ENCODE measurements at places on chromosomes 7 and 10.

- no peak for DNase-seq
Observed at GRCh38 chr7:85274454-85274853, 87.6 kb upstream of the SEMA3D start.

DNA sequence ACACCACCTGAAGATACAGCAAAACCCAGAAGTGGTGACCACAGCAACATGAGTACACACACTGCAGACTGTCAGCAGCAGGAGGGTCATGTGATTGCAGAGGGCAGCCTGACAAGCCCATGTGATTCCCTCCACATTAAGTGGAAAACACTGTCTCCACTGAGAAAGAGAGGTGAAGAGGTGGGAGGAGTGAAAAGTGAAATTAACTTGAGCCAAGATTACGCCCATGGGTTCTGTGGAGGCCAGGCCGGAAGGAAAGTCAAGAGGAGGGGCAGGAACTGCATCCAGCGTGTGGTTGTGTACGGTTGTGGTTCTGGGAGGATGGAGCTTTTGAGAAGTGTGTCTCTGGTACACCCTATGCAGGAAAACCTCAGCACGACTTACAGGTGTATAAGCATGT, 138.5 kb downstream of the PLXNA4 start:
- no peak for DNase-seq

- no peak for DNase-seq
Observed at GRCh38 chr10:33302208-33302829, 32.1 kb downstream of the NRP1 start.

- no peak for DNase-seq
Observed at GRCh38 chr7:131008840-131009711, 275.1 kb upstream of the KLF14 start.

DNA sequence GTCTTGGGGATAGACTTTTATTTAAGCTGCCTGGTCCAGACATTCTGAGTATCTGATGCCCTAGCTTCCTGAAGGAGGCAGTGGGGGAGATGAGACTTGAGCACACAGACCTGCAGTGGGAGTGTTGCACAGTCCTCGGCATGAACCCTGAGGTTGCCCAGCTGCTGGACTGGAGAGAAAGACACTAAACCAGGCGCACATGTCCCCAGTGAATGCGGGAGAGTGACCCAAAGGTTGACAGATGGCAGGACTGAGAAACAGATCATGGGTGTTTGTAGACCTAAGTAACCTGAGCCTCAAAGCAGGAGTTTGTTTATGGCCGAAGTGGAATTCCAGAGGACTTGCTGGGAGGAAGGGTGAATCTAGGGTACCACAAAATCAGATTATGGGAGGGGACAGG, 15.7 kb upstream of the MSRB2 start:
- DNase-seq: no peak

DNA sequence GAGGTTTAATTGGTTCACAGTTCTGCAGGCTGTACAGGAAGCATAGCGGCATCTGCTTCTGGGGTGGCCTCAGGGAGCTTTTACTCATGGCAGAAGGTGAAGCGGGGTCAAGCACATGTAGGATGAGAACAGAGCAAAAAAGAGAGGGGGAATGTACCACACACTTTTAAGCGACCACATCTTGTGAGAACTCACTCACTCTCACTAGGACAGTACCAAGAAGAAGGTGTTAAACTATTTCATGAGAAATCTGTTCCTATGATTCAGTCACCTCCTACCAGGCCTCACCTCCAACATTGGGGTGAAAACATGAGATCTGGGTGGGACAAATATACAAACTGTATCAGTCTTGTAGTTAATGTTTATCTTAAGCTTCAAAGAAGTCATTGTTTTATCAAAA, 174.7 kb downstream of the GNAI1 start:
- DNase-seq: no peak

DNA sequence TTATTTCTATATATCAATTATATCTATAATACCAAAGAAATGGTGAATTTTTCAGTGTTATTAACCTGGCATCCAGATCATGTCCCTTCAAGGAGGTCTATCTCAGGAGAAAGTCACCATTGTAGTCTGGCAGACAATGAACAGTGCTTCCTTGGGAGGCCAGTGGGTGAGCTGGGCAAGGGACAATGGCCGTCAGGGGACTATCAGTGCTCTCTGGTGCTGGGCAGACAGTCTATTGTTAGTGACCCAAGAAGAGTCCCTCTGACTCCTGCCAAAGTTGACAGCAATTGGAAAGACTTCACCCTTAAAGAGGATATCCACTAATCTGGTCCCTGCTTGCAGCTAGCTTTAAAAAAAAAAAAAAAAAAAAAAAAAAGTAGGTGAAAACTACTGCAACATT, 7.1 kb downstream of the JAZF1 start:
- no peak for DNase-seq

DNA sequence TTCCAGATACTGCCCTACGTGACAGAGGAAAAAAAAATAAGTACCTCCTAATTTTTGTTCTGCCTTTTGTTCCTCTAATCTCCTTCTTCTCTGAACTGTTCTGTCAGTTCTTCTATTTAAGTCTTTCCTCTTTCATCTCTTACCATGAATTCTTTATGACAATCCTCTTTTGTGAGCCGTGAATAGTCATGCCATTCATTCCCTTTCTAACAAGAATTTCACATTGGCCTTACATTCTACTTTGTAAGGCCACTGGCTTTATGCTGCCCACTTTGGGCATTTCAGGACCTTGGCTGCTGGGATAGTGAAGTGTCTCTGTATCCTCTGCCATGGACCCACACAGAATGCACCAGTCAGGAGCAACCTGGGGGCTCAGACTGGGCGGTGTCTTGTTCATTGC, 52.9 kb downstream of the ATOH7 start:
- DNase-seq: no peak

DNA sequence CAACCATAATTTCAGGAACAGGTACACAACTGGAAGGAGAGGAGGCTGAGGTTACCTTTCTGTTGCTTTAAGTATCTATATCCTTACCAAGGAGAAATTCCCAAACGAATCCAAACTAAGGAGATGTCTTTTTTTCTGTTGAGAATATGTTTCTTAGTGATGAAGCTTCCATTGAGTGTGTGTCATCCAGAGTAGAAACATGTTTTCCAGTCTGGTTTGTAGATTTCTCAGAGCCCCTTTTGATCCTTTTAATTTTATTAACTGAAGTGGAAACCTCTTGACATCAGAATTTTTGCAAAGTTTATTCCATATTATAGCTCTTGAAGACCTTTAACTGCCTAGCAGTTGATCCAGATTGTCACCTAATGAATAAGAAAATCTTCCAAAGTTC, 207.1 kb upstream of the FERD3L start:
- DNase-seq: no peak

GRCh38 chr10:86305521-86305920, 61.1 kb downstream of the GRID1 start:
- no peak for DNase-seq

DNA sequence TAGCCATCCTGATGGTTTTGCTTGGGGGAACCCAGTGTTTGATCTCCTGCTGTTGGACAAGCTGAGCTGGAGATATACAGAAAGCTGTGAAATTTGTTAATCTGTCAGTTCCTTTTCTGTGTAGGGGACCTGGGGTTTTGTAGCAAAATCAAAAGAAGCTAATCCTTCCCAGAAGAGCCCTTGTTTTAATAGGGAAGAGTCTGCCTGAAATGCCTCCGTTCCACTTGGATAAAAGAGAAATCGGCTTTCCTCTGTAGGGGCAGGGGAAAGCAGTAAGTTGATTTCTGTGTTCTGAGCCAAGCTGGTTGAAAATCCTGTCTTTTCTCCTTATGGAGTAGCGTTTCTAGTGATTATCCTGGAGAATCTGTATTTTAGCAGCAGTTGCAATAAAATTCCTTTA, 472.6 kb downstream of the SORCS3 start:
- DNase-seq: no peak

DNA sequence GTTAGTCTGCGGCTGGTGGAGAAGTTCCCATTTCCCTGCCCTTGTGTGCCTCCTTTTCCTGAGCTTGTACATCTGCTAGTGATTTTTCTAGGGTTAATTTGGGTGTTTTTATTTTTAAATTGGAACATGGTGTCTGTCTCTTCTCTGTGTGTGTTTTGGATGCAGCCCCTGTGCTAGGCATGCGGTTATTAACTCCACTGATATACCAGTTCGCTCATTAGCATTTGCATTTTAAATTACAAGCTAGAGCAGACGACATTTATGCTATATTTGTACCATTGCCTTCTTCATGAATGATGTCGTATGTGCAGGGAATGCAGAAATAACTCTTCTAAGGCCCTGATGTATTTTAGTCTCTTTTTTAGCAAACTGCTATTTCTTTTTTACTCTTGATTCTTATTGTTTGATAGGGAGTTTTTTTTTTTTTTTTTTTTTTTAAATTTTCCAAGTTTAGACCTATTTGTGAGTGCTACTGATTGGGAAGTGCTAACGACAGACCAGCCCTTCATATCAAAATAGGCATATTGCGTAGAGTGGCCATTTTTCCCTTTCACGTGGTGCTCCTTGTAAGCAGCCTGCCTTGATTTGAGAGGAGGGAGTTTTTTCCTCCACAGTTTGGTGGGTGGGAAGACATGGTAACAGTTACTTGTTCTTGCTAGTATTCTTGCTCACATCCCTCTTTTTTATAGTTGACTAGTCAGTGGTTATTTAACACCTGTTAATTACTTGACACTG, 89.6 kb downstream of the LRRC4 start:
- no peak for DNase-seq

DNA sequence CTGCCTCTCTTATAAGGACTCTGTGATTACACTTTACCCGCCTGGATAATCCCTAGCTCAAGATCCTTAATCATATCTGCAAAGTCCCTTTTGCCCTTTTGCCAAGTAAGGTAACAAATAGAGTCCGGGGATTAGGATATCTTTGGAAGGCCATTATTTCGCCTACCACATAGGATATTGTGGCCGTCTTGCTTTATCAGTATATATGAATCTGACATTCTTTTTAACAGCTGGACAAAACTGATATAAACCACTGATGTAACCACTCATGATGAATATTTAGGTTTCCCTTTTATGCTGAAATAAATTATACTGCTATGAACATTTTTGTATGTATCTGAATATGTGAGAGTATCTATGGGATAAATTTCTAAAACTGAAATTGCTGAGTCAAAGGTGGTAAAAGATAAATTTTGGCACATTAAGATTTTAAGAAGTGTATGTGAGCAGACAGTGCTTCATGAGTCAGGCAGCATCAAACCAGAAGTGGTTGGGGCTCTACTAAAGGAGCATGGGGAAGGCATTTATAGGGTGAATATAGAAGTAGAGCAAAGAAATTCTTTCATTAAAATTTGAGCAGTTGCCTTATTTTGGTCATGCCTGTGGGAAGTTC, 44.7 kb downstream of the AVL9 start:
- DNase-seq: no peak

DNA sequence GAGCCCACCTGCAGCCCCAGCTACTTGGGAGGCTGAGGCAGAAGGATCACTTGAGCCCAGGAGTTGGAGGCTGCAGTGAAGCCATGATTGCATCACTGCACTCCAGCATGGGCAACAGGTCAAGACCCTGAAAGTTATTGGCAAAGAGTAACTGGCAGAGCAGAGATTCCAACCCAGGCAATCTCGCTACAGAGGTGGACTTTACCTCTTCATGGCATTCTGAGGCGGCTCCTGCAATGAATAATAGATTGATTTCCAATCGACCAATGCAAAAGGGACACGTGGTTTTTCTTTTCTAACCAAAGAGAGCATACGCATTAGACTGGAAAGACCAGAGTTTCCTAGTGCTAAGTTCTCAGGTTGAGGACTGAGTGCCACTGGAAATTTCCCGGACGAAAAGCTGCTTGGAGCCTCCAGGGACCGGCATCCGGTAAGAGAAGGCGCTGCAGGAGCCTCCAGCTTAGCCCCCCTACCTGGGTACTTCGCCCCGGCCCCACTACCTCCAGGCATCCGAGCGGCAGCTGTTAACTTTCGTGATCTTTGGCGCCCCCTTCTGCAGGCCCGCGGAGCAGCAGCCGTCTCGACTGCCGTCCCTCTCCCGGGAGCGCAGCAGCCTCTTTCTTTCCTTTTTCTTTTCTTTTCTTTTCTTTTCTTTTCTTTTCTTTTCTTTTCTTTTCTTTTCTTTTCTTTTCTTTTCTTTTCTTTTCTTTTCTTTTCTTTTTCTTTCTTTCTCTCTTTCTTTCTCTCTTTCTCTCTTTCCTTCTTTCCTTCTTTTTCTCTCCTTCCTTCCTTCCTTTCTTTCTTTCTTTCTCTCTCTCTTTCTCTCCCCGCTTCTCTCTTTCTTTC, 4.1 kb downstream of the MBLAC1 start:
- peak; percentile 72 for DNase-seq

DNA sequence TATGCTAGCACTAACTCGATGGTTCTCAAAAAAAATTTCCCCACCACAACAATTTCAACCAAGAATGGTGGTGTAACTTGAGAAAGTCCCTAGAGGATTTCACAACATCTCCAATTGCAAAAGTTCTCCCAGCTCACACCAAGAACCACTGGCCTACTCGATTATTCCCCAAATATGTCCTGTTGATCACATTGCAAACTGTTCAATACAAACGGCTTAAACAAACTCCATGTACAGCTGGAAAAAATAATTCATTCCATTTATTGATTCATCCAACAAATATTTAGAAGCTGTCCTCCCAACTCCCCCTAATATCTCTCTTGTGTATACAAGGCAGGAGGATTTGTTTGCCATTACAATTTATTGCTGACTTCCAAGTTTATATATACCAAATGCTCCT, 19.1 kb downstream of the TMEM176B start:
- no peak for DNase-seq

GRCh38 chr7:597348-598178, 77.9 kb upstream of the PDGFA start:
- no peak for DNase-seq

DNA sequence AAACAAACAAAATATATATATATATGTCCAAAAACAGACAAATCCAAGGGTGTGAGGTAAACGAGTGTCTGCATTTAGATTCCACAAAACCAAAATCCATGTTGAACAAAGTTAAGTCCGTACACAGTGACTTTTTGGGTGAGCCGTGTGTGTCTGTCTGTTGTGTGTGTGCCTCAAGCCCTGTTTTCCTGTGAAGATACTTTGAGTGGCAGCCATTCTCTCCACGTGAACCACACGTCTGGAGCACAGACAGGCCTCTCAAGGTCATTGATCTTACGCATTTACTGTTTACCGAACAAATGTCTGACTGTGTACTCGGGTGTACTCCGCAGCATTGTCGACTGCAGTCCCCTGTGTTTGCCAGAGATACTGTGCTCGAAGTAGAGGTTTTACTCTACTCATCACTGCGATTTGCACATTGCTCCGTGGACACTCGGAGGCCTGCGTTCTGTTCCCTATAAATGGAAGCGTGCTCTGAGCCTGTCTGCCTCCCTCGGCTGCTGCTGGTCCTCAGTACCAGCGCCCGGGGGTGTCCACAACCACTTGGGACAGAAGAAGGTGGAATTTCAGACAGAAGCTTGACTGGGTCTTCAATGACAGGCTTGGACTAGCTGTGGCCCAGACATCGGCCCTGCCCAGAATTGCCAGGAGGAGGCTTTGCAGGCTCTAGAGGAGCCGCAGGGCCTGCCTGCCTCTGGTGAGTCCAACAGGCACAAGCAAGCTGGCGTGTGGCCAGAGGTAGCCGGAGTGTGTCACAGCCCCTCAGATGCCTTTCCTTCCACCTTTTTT, 22.1 kb downstream of the CYP17A1 start:
- DNase-seq: peak; percentile 92

- DNase-seq: no peak
Observed at GRCh38 chr10:71065659-71066058, 146.7 kb upstream of the UNC5B start.

- DNase-seq: no peak
Observed at GRCh38 chr10:102408131-102408727, 10.4 kb downstream of the PSD start.
